ENCODE measurements at places on chromosomes 5 and 9. TPM values are rescaled to one million over a fixed set of nuclear protein-coding genes. Genes with fewer than 3 reads are reported as not detected.

DNA sequence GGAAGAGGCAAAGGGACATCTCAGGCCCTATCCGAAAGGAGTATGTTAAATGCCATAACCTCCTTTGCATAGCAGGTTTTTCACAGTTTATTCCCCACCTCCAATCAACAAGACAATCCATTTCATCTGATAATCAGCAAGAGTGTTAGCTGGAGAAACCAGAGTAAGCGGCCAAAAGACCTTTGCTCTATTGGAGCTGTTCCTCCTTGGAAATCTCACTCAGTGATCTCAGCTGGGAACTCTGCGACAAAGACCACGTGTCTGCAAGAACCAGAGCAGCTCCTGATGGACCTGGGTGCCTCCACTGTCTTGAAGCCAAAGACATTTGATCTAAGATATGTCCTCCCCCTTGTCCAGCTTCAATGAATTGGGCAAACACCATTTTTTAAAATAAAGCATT is 241.0 kb downstream of the SEC61B start:
- no peak for DNase-seq

GRCh38 chr9:119701651-119702050 is 332.4 kb upstream of the BRINP1 start:
- no peak for DNase-seq

- no peak for DNase-seq
Observed at GRCh38 chr5:173232499-173233346, 2.3 kb downstream of the NKX2-5 start.

DNA sequence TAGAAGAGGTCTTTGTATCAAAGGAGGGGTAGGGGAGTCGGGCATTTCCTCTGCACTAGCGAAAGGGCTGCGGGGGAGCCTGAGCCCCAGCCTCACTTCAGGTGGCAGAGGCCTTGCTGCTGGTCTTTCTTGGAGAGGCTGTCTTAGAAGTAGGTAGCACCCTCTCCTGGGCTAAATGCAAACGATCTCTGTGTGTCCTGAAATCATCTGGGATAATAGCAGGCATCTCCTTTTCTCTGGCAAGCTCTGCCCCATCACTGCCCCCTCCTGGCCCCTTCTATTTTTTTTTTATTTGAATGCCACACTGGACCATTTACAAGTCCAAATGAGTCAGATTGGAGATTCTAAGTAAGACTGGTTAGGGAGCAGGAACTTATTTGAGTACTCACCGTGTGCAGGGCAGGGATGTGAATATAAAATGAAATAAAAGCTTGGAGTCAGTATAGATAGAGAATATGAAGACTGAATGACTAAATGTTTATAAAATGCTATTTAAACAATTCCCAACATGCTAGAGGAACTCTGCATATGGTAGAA is 137.1 kb downstream of the FGF1 start:
- peak; percentile 93 for DNase-seq

Gene EIF4EBP3
- 4.7 TPM for total RNA-seq

GRCh38 chr5:172904643-172905345 is 54.4 kb upstream of the RPL26L1 start:
- no peak for DNase-seq

GRCh38 chr5:116388564-116389258 is 185.9 kb downstream of the SEMA6A start:
- no peak for DNase-seq

Gene TXNDC8
- not detected for total RNA-seq

GRCh38 chr9:92747459-92748232 is 17.0 kb downstream of the BICD2 start:
- DNase-seq = peak; percentile 83

Gene AGXT2
- not detected for total RNA-seq

DNA sequence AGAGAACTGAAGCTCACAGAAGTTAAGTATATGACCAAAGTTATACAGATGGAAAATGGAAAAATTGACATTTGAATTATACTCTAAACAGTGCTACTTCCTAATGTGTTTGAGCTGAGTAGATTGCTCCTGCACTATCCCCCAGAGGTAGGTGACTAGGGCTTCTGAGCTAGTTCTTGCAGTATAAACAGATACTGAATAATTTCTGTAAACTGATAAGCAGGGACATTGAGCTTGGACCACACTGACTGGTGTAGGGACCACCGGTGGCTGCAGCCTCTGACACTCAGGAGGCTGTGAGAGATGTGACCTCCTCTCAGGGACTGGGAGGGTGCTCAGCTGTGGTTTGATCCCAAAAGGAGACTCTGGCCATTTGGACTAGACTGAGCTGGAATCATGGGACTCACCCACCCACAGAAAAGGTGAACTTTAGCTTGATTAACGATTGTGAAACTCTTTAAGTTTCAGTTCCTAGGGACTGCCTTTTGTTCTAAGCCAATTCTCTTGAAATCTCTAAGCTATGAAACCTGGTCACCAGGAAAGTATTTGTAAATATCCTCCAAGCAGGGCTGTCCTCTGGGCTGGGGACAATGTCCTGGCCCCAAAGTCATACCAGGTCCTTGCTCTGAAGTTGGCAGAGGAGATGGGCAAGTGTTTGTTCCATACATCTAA is 291.5 kb downstream of the SEC61B start:
- DNase-seq = peak; percentile 18

Gene OLFM1
- total RNA-seq = under 0.01 TPM

Gene C9orf153
- under 0.01 TPM for total RNA-seq

GRCh38 chr9:76404401-76404800 is 10.2 kb upstream of the RFK start:
- no peak for DNase-seq

Gene GRIA1
- 0.29 TPM for total RNA-seq

Gene FOXD4L5
- under 0.01 TPM for total RNA-seq

Gene ARL10
- 8.3 TPM for total RNA-seq

- no peak for DNase-seq
Observed at GRCh38 chr9:4375424-4376200, 75.7 kb upstream of the GLIS3 start.

GRCh38 chr5:121038438-121038837 is 574.3 kb downstream of the PRR16 start:
- no peak for DNase-seq

DNA sequence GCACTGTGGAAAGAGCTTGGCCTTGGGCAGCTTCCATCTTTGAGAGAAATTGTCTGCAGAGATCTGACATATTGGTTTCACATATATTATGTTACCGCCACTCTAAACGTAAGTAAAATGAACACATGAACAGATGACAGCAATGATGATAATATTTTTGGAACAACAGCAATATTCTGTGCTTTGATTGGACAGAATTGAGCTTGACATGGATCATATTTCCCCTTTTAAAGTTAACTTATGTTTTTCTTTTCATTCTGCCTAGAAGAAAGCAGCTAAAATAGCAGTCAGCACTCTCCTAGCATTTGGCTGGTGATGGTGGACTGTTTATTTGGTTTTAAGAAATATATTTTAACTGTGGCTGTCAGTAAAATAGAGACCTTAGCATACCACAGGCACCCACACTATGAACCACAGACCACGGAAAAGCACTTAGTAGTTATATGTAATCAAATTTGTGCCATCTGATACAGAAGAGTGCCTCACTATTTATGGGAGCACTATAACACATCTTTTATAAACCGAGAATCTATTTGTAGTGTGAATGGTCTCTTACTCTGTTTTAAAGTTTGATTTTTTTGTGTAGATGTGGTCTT is 1.8 kb upstream of the CFAP95 start:
- DNase-seq = no peak

- peak; percentile 73 for DNase-seq
Observed at GRCh38 chr5:143629871-143630659, 181.9 kb upstream of the HMHB1 start.

Gene PCDHGB7
- total RNA-seq = 18.5 TPM

DNA sequence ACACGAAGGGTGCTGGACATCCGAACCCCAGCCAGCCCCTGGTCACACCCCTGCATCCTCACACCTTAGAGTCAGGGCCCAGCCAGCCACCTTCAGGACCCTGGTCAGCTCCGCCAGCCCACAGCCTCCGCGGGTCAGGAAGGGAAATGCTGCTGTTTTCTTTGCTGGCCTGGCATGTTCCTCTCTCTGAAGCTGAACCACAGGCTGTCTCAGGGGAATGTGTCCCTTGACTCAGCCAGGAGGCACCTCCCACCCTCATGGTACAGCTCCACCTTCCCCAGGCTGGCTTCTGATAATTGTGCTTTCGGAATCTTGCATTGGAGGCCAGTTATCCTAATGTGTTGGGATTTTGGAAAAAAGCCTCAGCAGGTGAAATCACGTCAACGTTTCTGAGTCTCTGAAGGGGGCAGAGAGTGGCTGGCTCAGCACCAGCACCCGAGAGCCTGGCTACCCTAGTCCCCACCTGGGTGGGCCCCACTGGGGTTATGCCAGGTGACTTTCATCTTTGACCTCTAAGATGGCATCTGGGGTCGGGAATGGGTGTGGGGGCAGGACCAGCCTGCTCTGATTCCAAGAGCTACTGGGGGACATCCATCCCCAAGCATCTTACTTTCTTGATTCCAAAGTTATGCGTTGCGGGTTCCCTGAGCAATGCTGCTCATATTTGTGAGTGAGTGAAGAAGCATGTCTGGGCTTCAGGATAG is 9.8 kb upstream of the OLFM1 start:
- DNase-seq = peak; percentile 95

Gene ANKRD20A1
- total RNA-seq = not detected

Gene TIMD4
- not detected for total RNA-seq

Gene SAXO1
- under 0.01 TPM for total RNA-seq

DNA sequence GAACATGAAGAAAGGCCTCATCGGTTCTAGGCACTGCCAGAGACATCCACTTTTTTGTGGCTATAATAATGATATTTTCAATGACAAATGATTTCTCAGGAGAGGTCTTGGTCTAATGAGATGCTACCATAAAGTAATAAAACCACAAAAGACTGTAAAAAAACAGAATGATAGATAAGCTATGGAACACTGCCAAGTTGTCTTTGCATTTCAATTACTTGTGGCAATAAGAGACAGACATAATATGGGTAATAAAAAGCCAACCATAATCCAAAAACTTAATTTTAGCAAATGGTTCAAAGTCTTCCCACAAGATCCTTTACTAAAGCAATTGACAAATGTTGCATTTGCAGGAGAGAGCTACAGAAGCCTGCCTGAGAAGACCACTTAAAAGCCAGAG is 292.5 kb downstream of the ATPSCKMT start:
- DNase-seq = no peak

Gene ACOT12
- total RNA-seq = not detected

DNA sequence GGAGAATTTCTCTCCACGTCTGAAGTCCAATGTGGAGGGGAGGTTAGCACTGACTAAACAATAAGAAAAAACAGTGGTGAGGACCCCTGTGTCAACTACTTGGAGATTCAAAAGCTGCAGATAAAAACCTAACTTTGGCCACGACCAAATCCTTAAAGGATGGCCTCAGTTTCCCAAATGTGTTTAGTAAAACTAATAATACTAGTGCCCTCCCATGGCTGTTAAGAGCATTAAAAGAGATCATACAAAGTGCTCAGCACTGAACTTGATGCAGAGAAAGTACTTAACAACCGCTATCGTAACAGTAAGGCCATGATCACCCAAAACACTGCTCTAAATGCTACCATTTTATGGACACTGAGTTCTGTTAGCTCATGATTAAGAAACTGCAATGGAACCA is 288.4 kb downstream of the EBF1 start:
- no peak for DNase-seq

DNA sequence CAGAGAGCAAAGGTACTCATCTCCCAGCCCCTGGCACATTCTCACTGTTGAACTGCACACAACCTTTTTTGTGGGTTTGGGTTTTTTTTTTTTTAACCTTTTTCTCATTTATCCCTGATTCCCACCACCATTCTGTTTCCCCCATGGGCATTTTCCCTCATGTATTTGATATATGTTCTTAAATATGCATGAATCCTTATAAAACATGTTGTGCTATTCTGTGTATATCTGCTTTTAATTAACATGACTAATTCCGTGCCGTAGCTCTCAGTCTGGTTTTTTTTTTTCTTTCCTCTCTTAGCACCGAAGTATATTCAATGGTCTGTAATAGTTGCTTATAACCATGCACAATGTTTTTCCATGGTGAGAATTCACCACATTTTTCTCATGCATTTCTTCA is 204.5 kb downstream of the RGS3 start:
- no peak for DNase-seq

Gene PCDHA9
- total RNA-seq = 0.29 TPM

GRCh38 chr9:135667463-135668001 is 4.4 kb downstream of the LCN9 start:
- DNase-seq = peak; percentile 78

GRCh38 chr9:136121801-136122200 is 3.1 kb upstream of the TMEM250 start:
- DNase-seq = no peak

- peak; percentile 85 for DNase-seq
Observed at GRCh38 chr5:65482736-65483545, 1.2 kb upstream of the ADAMTS6 start.

GRCh38 chr9:116749772-116750171 is 62.7 kb downstream of the TRIM32 start:
- no peak for DNase-seq

DNA sequence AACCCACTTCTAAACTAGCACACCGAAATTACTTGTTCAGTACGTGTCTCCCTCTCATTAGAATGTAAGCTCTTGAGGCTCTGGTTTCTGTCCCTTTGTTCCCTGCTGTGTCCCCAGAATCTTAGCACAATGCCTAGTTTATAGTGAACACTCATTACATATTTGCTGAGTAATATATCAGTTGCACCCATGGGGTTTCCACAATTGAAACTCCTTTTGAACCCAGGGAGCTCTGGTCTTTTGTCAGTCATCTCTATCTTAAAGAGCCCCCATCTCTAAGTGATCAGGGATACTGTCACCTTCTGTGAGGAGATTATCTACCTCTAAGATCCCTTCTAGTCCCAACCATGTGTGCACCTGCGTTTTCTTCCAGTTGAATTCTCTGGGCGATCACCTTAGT is 12.8 kb downstream of the CAMK4 start:
- no peak for DNase-seq

Gene TLX3
- total RNA-seq = not detected

Gene KCNV2
- not detected for total RNA-seq
